ENCODE measurements at places on chromosomes 2 and 18. TPM values are rescaled to one million over a fixed set of nuclear protein-coding genes. Genes with fewer than 3 reads are reported as not detected.

The MAP3K2 gene
- 16.9 TPM for polyA plus RNA-seq

The ZNF521 gene
- 46.1 TPM for polyA plus RNA-seq

DNA sequence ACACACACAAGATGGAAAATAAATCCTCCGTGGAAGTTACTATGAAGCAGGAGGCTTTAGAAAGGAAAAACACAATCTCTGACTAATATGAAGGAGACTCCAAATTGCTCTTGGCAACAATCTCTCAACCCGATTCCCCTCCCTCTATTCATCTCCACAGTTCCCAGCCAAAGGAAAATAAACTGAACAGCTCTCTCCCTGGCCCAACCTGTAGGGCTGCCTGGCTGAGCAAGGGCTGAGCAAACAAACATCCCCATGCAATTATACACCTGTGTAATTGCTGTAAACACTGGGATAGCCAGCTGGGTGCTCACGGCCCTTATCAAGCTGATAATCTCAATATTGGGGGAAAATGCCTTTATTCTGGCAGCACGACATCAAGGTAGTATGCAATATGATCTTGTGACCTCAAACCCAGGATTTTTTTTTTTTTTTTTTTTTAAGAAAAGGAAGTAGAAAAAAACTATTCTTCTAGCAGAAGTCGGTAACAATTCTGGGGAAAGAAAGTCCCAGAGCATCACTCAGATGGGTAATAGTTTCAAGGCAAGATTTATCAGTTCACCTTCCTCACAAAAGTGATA is 203.3 kb upstream of the SMAD2 start:
- no peaks in the 10 kb centered on the region for H3K36me3 ChIP-seq
- no peak overlapping the region for H3K4me3 ChIP-seq
- H3K27ac ChIP-seq, result no peak overlapping the region
- peak; percentile 92 for DNase-seq
- peaks cover 41% of the 10 kb centered on the region for H3K4me1 ChIP-seq

GRCh38 chr2:95054016-95054415 is 28.5 kb downstream of the MAL start:
- no peaks in the 10 kb centered on the region for H3K36me3 ChIP-seq
- no peak for DNase-seq
- H3K4me1 ChIP-seq, result peaks cover 8% of the 10 kb centered on the region
- H3K4me3 ChIP-seq, result no peak overlapping the region

DNA sequence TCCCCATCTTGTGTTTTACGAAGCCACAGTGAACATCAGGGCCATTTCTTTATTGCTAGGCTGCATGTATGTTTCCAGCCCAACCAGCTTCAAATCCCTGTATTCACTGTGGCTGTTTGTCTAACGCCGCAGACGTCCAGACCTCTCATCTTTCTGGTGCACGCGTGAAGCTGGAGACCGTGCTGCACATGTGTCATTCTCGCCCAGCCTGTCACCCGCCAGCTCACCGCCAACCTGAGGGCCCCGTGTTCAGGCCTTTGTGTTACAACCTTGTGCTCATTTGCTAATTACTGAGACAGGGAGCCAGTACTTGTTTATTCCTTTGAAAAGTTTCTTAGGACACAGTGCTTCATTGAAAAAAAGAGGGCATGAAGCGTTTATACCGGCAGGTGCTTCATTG is 21.4 kb downstream of the SALL3 start:
- H3K4me1 ChIP-seq, result no peaks in the 10 kb centered on the region
- H3K36me3 ChIP-seq, result no peaks in the 10 kb centered on the region
- H3K4me3 ChIP-seq, result no peak overlapping the region
- no peak for DNase-seq
- H3K27ac ChIP-seq, result no peak overlapping the region

DNA sequence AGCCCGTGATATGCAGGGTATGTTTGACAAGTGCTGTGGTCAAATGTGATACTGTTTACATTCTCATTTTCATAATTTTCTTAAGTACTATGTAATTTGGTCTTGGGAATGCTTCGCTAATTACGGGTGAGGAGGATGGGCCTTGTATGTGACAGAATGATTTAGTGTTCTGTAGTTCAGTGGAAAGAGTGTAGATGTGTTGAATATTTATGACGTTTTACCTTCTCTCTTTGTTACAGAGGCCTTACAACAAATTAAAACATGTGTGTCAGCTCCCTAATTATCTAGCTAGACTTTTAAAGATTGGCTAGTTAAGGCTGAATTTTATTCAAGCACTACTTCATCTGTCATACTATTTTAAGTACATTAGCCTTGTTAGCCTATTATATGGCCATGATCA is 10.6 kb upstream of the CHRNA1 start:
- H3K4me3 ChIP-seq, result no peak overlapping the region
- no peaks in the 10 kb centered on the region for H3K27me3 ChIP-seq
- H3K27ac ChIP-seq, result no peak overlapping the region
- no peak for DNase-seq
- H3K36me3 ChIP-seq, result no peaks in the 10 kb centered on the region
- peaks cover 31% of the 10 kb centered on the region for H3K4me1 ChIP-seq

GRCh38 chr18:37502036-37502435 is 63.6 kb downstream of the CELF4 start:
- peak; percentile 90 for DNase-seq
- H3K4me3 ChIP-seq, result no peak overlapping the region
- no peaks in the 10 kb centered on the region for H3K36me3 ChIP-seq

DNA sequence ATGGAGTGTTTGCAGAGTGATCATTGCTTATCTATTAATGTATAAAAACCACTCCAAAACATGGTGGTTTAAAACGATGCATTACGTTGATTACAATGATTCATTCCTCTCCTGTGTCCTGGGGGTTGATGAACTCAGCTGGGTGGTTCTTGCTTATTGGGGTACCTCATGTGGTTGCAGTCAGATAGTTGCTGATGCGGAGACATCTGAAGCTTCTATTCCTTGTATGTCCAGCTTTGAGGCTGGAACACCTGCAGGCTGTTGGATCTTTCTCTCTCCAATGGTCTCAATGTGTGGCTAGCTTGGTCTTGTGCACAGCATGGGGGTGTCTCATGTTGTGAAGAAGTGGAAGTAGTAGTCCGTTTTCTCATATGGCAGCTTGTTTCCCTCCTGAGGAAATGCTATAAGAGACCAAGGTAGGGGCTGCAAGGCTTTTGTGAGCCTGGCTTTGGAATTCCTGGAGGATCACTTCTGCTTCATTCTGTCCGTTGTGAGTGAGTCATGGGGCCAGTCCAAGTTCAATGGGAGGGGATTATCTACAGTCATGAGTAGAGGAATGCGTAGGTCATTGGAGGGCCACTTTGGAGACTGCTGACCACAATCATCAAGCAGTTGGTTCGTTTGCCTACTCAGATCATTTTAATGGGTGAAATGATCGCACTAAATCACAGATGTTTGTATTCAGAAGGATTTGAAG is 601.0 kb downstream of the SLC4A3 start:
- H3K27ac ChIP-seq, result no peak overlapping the region
- no peaks in the 10 kb centered on the region for H3K36me3 ChIP-seq
- peaks cover 3% of the 10 kb centered on the region for H3K4me1 ChIP-seq
- DNase-seq, result peak; percentile 42
- H3K27me3 ChIP-seq, result no peaks in the 10 kb centered on the region
- no peak overlapping the region for H3K4me3 ChIP-seq

DNA sequence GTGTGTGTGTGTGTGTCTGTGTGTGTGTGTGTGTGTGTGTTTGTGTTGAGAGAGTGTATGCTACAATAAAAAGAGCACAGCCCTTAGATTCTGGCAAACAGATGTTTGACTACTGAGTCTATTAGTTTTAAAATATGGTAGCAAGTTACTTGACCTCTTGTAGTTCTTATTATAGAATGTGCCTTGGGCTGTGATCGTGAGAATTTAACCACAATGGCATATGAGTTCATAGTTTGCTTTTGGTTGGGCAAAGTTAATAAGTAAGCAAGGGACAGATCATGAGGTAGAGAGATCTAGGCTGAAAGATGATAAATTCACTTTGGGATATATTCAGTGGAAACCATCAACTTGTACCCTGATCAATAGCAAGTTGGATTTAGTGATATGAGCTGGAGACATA is 334.3 kb upstream of the VWC2L start:
- no peaks in the 10 kb centered on the region for H3K36me3 ChIP-seq
- no peak for DNase-seq
- no peak overlapping the region for H3K27ac ChIP-seq
- no peaks in the 10 kb centered on the region for H3K4me1 ChIP-seq
- H3K27me3 ChIP-seq, result no peaks in the 10 kb centered on the region
- no peak overlapping the region for H3K4me3 ChIP-seq

DNA sequence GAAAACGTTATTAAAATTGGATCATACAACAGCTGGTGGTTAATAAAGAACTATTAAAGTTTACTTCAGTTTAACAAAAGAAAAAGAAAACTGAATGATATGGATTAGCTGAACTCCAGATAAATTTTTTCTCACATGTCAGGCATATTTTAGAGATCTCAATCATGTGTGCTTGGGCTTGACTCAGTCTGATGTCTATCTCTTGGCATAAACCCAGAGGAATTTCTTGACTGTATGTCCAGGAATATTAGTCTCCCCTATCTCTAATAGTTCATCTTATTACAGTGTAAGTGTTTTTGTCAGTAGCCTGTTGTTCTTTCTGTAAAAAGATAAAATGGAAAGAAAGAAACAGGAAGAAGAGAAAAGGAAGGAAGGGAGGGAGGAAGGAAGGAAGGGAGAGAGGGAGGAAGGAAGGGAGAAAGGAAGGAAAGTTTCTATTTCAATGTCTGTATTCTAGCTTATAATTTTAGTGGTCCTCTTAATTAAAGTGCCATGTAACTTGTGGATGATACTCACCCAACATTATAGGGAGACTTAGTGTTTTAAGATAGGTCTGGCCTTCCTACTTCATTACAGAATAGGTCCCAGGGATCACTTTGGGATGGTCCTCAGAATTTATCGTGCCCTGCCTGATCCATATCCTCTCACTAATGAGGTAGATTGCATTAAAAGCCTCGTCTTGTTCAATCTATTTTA is 99.7 kb upstream of the UGP2 start:
- DNase-seq, result peak; percentile 31
- peak overlapping the region; percentile 8 for H3K27ac ChIP-seq
- H3K4me3 ChIP-seq, result no peak overlapping the region
- H3K27me3 ChIP-seq, result no peaks in the 10 kb centered on the region

DNA sequence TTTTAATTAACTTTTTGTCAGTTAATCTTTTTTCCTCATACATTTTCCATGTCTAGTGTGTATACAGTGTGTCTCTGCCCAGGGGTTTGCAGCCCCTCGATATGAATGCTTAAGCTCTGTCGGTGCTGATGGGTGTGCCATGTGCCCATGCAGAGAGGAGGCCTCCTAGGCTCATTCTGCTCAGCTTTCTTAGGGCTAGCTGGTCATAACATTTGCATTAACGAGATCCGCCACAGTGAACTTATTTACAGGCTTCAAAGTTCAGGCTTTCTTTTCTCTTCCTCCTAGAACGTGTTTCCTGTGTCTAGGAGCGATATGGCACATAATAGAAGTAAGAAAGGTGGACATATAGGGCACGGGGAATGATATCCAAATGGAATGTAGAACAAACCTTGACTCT is 783.3 kb downstream of the PLCL1 start:
- no peak for DNase-seq
- no peaks in the 10 kb centered on the region for H3K4me1 ChIP-seq
- H3K27me3 ChIP-seq, result no peaks in the 10 kb centered on the region

DNA sequence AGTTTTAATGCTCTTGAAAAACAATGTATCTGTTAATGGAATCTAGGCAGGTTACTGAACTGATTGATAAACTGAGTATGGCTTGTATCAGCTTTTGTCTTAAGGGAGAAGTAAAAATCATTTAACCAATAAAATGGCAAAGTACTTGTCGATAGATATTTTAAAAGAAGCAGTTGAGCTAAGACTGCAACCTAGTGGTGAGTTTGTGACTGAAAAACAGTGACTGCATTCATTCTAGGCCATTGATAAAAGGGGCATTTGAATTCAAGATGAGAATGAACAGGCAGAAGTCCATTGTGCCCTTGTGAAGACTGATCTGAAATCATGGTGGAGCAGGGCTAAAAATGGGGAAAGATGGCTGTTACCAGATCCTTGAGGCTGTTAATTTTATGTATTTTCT is 59.4 kb upstream of the MSTN start:
- no peak overlapping the region for H3K27ac ChIP-seq
- no peak for DNase-seq
- H3K4me1 ChIP-seq, result no peaks in the 10 kb centered on the region
- no peaks in the 10 kb centered on the region for H3K27me3 ChIP-seq
- H3K4me3 ChIP-seq, result no peak overlapping the region

DNA sequence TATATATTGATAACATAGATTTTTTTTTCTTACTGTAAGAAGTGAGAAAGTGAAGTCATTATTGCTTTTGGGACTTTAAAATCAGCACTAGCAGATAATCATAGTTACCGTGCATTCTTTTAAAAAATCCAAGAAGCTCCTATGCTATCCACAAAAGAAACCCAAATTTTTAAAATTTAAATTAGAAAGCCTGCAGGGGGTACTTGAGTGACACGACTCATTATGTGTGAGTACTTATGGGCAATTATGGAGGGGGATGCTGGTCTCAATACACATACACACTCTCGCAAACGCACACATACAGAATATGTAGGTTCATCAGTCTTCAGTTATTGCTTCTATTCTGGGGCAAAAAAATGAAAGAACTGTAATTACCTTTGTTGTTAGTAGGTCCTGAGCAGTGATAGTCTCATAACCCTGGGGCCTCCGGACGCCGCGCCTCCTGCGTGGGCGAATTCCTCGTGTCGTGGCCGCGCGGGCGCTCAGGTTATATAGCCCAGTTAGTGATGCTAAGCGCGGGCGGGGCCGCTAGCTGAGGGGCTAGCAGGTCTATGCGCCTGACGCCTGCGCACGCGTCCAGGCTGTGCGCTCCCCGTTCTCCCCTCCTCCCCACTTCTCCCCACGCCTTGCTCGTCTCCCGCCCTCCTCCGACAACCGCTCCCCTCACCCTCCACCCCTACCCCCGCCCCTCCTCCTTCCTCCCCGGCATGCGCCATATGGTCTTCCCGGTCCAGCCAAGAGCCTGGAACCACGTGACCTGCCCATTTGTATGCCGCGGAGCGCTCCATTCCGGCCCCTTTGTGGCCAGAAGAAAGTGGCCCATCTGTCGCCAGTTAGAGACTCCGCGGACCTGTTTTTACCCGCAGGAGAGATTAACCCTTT is at the start of gene NEUROD1:
NEUROD1 (minus strand) TSS at position 463 of the 882 bp plus-strand sequence. CDS start 1,657 bp downstream, outside the sequence.
- peaks cover 13% of the 10 kb centered on the region for H3K4me1 ChIP-seq
- H3K36me3 ChIP-seq, result no peaks in the 10 kb centered on the region
- no peak within 1 kb of the TSS for H3K27ac ChIP-seq
- no peak for DNase-seq
- peaks cover 74% of the 10 kb centered on the region for H3K27me3 ChIP-seq

DNA sequence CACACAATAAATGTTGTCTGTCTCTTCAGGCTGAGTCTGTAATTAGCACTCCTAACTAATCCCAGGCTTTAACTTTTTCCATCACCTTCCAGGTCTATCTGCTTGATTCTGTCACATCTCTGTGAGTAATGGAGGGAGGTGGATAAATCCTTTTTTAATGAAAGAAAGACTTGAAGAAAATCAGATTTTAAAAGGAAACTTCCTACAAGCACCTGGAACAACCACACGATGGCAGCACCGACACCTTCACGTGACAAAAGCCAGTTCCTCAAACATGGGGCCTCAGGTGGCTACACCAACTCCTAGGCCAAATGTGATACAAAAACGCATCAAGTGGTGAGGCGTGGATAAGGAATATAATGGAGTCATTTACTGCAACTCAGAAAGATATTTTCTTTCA is 41.8 kb downstream of the TGFBRAP1 start:
- H3K27ac ChIP-seq, result no peak overlapping the region
- DNase-seq, result peak; percentile 14
- peaks cover 38% of the 10 kb centered on the region for H3K36me3 ChIP-seq
- H3K4me3 ChIP-seq, result no peak overlapping the region

- H3K27me3 ChIP-seq, result no peaks in the 10 kb centered on the region
- H3K4me1 ChIP-seq, result peaks cover 16% of the 10 kb centered on the region
Observed at GRCh38 chr2:218223046-218223445, 6.1 kb downstream of the ARPC2 start.
